ENCODE measurements at places on chromosomes 5 and 9.

- no peak for DNase-seq
Measured at GRCh38 chr5:90739567-90739966, 181.0 kb downstream of the ADGRV1 start.

DNA sequence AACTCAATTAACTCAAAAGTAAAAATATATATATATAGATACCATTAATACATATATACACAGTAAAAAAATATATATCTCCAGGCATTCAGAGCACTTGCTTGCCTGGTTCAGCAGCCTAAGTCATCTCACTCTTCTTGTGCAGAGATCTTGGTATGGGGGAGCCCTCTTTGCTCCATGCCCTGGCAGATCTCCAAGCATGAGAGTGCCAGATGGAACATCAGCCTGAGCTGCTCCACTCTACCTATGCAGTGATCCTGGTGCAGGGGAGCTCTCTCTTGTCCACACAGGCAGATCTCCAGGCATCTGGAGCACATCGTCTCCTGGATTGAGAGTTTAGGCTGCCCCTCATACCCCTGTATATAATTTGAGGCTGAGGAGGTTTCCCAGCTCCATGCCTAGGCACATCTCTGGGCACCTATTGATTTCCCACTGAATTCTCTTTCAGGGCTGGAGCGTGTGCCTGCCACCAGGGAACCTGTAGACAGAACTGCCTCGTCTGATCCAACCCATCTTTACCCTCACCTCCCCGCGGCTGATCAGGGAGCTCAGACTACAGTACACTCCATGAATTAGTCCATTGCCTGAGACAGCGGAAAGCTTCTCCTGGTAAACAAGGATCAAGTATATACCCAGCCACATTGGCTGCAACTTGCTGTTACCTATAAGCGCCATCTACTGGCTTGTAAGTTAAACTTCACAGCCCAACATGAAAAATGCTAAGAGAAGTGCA, 342.4 kb upstream of the GRIA1 start:
- no peak for DNase-seq

DNA sequence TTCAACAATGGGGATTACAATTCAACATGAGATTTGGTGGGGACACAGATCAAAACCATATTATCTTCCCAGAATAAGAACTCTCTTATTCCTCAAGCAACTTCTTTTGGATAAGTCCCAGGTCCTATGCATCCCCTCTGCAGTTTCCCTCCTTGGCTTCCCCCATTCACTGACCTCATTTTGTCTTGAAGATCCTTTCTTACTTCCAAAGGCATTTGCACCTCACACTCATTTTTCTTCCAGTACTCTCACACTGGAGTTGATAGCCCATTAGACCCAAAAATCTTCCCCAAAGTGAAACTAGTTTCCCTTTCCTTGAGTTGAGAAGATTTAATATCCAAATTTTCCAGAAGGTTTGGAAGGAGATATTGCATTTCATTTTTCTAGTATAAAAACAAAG, 178.0 kb upstream of the DAPK1 start:
- no peak for DNase-seq

DNA sequence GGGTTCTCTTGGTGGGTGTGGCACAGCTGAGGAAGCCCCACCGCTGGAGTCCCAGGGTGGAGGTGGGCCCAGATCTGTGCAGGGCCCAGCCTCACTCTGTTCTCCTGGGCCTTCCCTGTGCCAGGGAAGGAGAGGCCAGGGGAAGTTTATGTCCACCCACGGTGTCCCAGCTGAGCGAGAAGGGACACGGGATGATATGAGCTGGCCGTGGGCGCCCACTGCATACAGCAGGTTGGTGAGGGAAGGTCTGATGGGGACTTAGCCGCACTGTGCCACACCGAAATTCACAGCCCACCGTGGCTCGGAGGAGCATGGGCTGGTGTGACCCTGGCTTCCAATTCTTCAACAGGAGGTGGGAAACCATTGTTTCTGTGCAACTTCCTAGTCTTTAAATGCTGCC, 33.9 kb downstream of the UNC5A start:
- no peak for DNase-seq

GRCh38 chr9:227860-228259, 13.2 kb downstream of the DOCK8 start:
- DNase-seq: no peak

GRCh38 chr9:22590336-22591033, 143.9 kb downstream of the DMRTA1 start:
- no peak for DNase-seq

GRCh38 chr5:57754616-57755015, 272.0 kb upstream of the ACTBL2 start:
- DNase-seq: no peak

DNA sequence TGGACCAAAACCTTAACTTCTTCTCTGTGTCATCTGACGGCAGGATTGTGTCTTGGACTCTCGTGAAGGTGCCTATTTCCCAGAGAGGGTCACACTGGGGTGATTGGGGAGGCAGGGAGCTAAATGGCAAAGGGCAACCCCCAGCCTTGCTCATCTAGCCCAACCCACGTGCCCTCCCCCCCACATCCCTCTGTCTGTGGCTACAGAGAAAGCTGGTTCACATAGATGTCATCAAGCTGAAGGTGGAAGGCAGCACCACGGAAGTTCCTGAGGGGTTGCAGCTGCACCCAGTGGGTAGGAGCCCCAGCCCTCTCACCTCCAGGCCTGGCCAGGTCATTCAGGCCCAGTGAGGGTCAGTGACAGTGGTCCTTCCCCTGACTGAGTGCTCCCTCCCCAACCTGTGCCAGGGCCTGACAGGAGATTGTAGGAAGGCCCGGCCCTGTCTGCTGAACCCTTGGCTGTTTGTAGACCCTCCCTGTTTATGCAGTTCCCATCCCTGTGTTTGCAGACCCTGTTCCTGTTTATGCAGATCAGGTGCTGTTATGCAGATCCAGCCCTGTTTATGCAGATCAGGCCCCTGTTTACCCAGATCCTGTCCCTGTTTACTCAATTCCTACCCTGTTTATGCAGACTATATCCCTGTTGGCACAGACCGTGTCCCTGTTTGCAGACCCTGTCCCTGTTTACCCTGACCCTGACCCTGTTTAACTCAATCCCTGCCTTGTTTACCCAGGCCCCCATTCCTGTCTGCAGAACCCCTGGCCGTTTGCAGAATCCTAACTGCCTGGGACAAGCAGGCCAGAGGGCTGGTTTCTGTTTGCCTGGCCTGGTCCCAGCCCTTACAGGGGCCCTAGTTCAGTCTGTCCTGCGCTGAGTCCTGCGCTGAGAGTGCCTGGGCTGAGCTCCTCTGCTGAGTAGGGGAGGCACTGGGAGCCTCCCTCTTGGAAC, 10.4 kb downstream of the ENHO start:
- no peak for DNase-seq

DNA sequence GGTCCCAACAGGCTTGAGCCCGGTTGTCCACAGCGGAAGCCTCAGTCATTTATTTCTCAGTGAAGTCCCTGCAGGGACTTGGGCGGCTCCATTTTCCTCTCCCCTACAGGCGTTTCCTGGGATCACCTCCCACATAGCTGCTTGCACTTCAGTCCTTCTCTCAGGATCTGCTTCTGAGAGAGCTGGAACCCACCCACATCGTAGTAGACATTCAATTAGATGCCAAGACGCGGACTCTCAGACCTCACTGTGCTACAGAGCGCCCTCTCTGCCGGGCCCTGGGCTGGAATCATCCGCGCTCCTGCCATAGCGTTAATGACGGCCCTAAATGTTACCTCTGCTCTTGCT, 54.0 kb upstream of the ROR2 start:
- DNase-seq: no peak

DNA sequence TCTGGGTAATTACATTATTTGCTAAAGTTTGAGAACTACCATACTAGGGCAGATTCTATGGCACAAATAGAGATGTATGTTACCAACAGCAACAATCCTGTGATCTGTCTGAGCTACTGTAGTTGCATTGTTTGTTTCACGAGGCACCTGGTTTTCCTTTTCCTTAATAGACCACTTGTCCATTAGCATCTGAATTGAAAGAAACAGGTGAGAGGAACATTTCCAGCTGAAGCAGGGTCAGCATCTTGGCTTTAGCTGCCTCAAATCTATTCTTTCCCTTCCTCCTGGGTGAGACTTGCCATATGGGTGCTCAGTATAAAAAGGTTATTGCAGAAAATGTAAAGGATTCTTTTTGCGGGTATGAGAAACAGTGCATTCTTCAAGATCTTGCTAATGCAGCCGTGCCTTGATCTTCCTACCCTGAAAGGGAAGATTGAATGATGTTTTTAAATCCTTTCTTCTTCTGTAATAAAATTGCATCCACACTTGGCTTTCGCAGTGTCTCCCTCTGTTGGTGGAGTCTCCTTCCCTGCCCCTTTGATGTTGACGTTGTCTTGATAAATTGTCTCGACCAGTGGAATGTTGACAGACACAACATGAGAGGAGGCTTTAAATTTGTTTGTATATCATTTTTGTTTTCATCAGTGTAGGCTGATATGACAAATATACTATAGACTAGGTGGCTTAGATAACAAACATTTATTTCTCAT, 118.0 kb upstream of the BRINP1 start:
- DNase-seq: no peak

DNA sequence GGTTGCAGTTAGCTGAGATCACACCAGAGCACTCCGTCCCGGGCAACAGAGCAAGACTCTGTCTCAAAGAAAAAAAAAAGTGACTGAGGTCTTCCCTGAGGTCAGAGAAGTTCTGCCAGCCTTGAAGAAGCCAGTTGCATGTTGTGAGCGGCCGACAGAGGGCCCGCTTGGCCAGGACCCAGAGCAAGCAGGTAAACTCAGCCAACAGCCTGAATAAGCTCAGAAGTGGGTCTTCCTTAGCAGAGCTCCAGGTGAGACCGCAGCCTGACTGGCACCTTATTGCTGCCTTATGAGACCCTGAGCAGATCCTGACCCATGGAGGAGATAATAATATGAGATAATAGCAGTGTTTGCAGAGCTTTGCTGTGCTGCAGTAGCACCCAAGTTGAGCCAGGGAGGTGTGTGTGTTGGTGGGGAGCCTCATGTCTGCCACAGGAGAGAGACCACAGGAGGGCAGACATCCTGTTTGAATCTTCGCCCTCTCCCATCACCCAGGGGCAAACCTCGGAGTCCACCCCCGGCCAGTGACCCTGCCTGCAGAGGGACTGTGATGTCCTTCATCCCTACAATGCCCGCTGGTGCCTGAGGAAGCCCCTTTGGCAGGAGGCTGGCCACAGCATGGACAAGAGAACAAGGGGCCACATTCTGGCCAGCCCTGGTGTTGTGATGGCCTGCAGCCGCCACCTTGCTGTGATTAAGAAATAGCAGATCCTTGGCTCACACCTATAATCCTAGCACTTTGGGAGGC, 10.8 kb upstream of the BARX1 start:
- no peak for DNase-seq

- DNase-seq: no peak
Measured at GRCh38 chr5:148855249-148856008, 29.0 kb downstream of the ADRB2 start.

- DNase-seq: no peak
Measured at GRCh38 chr5:38806775-38807258, 39.0 kb upstream of the OSMR start.

DNA sequence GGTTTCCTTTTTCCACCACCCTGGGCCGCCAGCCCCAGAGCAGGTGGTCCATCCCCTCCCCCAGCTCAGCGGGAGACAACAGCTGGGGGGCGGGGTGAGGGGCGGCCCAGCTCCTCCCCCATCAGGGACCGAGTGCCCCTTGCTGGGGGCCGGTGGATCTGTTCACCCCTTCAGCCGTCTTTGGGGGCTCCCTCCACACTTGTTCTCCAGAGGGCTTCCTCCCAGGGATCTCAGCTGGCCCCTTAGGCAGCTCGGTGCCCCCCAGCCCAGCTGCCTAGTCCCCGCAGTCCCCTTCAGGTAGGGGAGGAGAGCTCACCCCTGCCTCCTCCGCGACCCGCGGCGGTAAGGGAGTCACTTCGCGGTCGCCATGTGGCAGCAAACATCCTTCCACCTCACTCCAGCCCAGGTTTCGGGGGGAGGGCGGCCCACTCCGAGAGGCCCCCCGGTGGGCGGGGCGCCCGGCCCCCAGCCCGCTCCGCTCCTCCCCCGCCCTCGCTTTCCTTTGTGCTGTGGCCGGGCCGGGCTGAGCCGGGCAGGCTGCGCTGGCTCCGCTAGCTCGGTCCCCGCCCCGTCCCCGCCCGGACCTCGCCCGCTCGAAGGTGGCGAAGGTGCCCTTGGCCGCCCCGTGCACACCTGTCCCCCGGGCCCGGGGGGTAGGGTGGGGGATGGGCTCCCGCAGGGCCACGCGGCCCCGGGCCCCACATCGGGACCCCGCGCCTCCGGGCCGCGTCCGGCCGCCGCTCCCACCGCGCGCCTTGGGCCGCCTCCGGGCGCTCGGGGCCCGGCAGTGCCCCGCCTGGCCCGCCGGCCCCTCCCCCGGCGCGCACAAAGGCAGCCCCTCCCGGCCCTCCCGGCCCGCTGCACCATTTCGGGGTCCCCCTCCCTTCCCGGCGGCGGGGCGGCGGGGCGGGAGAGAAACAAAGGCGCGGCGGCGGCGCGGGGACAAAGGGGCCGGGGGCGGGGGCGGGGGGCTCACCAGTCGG, 683 bp downstream of the DBN1 start:
- DNase-seq: peak; percentile 52

DNA sequence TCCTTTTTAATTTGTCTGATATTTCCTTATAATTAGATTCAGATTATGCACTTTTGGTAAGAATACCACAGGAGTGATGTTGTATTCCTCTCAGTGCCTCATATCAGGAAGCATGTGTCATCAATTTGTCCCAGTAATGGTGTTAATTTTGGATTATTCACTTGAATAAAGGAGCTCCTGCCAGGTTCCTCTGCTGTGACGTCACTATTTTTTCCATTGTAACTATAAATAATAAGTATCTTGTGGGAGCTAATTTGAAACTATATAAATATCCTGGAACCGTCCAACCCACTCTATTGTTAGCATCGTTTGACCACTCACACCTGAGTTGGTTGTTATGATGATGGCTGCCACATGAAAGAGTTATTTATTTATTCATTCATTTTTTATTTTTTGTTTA, 107.9 kb downstream of the INVS start:
- DNase-seq: no peak

DNA sequence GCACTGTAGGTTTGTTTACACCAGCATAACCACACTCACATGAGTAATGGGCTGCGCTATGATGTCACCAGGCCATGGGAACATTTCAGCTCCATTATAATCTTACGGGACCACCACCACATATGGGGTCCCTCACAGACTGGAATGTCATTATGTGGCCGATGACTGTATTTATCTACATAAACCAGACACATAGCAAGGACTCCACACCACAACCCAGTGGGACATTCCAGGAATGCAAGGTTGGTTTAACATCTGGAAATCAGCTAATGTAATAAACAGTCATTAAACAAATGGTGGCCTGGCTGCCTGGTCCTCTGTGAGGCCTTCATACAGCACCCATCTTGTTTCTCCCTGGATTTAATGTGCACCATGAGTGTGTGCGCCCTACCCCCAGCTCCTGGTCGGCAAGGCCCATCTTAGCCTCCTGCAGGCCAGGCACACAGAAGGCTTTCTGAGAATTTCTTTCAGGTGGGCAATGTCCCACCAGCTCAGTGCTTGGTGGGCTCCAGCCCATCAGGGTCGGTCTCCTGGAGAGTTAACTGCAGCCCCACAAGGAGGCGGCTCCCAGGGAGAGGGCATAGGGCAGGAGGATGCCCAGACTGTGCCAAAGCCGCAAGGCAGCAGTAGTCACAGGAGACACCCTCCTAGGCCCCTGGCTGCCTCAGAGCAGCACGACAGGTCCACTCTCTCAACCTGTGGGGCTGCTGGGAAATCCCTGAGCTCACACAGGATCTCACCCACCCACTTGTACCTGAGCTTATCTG, 35.9 kb upstream of the SARDH start:
- DNase-seq: no peak

GRCh38 chr5:160108124-160108523, 11.1 kb downstream of the PWWP2A start:
- no peak for DNase-seq

- DNase-seq: no peak
Measured at GRCh38 chr5:10406651-10407050, 35.0 kb upstream of the ROPN1L start.

- peak; percentile 55 for DNase-seq
Measured at GRCh38 chr5:177133853-177134696, 502 bp downstream of the NSD1 start.

All from stimulated activated CD4-positive, alpha-beta T cell treated with anti-CD3 and anti-CD28 coated beads, Interleukin-4, amount 100 ng/mL, for 1 hour (primary cell).